ENCODE measurements at places on chromosomes 12 and 14.

DNA sequence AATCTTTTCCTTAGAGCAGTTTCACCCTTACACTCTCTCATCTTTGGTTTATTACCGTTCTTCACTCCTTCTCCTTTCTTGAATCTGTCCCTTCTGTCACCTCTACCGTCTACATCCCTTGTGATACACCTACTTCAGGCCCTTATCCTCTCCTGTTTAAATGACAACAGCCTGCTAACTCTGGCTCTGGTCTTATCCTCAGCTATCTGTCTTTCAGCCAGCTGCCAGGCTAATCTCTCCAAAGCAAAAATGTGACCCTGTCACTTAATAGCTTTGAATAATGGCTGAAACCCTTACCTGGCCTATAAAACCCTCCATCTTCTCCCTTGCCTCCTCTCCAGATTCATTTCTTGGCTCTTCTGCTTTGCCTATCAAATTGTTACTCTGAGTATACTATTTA is 32.3 kb downstream of the BEST3 start:
- DNase-seq: no peak

DNA sequence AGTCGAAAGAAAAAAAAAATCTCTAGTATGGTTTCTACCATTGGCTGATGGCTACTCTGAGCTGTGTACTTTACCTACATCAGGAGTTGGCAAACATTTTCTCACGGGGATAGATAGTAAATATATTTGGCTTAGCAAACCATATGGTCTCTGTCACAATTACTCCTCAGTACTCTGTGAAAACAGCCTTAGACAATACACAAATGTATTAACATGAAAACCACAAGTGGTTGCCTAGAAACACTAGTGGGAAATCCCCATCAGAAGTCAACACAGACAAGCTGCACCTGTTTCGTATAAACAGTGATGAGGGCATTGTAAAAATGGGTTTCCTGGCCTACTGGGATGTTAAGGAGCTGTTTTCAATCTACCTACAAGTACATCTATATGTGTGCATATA is 84.6 kb upstream of the NAV3 start:
- DNase-seq: no peak

DNA sequence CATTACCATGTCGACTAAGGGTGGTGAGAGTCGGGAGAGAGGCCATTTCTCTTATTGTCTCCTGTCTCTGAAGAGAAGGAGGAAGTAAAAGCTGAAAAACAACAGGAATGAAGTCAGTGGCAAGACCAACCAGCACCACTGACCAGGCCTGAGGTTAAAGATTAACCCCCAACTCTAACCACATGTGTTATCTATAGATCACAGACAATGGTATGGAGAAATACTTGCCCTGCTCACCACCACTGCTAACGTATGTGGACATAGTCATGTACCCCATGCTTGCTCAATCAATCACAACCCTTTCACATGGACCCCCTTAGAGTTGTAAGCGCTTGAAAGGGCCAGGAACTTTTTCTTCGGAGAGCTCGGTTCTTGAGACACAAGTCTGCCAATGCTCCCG is 690.9 kb upstream of the LMO3 start:
- no peak for DNase-seq

DNA sequence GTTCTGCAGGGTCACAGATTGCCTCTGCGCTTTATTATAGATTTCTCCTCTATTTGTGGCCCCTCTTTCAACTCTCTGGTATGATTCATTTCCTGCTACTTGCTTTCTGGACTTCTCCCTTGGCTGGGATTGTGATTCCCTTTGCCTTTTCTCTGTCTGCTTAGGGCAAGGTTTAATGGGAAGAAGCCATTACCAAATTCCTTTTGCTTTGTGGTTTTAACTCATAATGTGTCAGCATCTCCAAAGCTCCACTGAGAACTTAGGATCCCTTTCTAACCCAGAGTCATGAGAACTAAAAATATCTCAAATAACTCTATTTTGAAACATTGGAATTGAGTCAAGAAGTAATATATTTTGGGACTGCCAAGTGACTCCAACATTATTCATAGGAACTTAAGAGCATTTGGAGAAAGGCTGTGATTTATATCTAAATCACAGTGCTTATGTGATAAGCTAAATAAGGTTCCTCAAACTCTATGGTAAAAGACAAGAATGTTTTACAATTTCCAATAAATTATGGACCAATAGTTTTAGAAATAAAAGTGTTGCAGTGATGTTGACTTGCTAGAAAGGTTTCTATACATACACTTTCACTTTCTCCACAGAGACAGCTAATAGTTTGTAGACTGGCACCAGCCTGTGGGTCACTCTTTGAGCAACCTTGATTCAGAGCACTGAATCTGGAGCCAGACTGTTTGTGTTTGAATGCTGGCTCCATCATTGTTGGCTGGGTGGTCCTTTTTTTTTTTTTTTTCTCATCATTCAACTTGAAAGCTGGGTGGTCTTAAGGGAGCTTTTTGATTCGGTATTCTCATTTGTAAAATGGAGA is 93.9 kb downstream of the DACT1 start:
- no peak for DNase-seq

DNA sequence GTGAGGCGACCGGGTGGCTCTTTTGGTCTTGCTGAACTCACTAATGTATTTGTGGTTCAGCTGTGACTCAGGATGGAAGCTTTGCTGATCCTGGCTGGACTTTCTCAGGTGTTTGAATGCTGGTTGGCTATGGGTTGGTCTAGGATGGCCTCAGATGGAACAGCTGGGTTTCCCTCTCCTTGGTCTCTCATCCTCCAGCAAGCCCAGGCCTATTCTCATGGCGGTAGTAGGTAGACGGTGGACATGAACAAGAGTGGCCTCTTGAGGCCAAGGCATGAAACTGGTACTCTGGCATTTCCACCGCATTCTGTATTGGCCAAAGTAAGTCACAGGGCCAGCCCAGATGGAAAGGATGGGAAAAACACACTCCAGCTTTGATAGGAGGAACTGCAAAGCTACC is 11.8 kb upstream of the POLR3B start:
- DNase-seq: no peak

DNA sequence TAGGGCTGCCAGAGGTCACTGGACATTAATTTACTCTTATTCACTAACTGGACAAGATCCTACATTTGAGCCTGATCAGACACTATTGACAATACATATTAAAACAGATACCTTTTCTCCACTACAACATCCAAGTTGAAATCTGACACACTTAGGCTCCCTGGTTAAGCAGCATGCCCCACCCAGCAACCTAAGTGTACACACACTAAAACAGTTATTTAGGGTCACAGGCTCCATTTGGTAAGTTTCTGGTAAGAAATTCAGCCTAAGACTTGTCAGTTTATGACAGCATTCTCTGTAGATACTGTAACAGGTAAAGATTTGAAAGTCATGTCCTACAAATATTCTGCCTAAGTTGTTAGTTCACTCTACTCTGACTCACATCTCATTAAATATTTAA is 12.3 kb upstream of the LLPH start:
- no peak for DNase-seq

DNA sequence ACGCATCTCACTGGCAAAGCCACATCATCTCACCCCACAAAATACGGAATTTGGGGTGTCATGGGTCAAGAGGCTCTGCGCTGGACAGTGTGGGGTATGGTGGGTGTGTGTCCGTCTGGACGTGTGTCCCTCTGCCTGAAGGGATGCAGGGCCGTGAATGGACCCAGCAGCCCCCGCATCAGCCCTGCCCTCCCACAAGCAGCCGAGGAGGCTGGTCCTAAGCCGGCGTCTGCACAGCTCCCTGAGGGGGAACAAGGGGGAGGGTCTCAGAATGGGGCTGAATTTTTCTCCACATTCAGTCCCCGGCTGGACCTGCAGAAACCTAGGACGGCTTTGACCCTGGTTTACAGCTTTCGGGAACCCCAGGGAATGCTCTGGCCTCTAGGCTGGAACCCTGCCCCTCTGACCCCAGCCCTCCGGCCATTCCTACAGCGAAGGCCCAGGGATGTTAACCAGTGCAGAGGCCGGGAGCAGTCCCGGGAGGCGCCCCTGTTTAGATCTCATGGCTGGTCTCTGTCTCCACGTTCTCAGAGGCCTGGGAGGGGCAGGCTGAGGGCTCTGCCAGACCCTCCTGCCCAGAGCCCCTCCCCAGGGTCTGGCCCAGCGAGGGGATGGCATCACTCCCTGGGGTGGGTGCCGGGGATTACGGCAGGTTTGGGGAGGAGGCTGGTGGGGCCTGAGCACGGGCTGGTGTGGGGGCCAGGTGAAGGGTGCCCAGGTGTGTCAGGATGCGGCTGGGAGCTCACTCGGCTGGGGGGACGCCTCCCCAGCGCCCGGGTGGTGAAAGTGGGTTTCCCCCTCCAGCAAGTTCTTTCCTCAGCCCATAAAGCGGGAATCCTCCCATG is 156.5 kb upstream of the C14orf180 start:
- DNase-seq: no peak

DNA sequence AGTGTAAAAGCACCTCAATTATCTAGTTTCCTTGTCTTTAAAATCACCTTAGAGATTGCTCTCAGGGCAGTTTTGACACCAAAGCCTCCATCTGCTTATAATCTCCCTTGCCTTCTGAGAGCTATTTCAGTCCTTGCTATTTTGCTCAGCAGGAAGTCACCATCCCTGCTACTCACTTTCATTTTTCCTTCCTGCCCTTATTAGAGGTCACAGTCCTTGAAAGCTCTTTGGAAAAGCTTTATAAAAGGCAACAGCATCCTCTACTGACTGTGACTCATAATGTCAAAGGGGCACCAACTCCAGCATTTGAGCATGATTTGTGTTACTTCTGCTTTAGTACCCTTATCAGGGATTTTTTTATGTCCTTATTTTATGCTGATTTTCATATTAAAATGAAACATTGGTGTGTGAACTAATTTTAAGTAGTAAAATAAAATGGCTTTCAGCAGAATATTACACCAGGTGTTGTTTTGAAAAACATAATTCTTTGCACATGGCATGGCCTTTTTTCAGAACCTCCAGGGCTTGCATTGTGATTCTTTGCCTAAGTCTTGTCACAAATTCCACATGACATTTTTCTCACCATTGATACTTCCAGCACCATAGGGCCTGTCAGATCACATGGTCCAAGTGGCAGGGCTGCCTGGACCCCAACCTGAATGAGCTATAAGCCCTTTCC is 213.0 kb downstream of the ADAMTS20 start:
- no peak for DNase-seq

DNA sequence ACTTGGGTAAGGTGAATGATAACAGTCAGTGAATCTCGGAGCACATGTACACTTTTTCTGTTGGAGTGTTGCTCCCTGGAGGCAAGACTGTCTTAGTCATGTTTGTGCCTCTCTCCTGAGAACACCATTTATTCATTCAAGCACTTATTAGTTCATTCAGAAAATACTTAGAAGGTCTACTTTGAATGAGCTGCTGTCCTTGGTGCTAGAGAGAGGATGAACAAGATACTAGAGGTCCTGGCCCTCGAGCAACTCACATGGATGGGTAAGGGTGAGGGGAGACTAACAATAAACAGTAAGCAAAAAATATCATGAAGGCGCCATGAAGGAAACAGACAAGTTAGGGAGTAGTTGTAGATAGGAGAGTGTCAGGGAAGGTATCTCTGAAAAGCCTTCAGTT is 17.1 kb upstream of the SAMD4A start:
- DNase-seq: no peak

DNA sequence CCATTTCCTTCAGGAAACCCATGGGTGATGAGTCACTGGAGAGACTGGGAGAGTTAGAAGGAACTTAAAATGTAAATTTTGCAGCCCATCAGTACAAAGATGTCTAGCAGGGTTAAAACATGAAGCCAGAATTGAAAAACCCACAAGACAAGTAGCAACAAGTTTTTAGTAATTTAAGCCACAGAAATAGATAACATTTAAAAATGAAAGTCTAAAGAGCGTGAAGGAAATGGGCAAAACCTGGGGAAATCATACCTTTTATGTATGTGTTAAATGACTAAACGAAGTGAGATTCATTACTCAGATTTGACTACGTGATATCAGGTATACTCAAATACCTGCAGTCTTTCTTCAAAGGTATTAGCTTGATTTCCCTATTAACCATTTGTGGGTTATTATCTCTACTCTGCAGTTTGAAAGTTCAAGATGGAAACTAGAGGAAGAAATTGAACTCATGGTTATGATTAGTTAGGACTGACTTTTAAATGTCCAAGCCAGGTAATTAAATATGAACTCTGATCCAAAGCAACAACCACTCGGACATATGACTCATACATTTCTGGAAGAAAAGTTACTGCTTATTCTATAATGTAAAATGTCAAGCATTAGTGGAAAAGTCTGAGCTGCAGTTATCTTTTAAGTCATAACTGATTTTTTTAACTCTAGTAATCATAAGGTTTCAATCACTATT is 84.1 kb downstream of the ITPR2 start:
- no peak for DNase-seq

- no peak for DNase-seq
Observed at GRCh38 chr12:28578361-28578760, 388.1 kb downstream of the CCDC91 start.

- no peak for DNase-seq
Observed at GRCh38 chr14:104116288-104116755, 22.1 kb upstream of the KIF26A start.

DNA sequence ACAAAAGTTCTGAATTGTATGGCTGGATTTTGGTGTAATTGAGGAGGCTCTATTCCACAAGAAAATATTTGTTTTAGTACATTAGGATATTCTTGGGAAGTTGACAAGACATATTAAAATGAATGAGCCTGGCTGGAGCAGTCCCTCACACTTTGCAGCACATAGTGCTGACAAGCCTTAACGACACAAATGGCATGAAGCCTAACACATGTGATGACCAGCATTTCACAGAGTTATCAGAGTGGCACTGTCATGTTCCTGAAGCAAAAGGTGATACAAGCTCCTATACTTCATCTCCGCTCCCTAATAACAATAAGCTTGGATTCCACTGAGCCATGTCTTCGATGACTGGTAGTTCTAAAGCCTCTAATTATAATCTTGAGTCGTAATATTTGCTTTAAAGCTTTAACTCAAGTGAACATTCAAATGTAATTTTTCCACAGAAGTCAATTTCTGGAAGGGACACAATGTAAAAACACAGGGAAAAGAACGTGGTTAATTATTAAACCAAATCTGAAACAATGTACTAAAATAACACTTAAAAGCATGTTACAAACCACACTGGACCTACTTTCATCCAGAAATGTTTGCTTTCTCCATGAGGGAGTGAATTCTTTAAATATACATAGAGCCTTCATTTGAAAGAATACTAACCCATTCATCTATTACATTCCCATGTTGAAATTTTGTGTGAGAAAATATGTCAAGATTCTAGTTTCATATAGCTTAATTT is 49.6 kb downstream of the GRIP1 start:
- DNase-seq: no peak

DNA sequence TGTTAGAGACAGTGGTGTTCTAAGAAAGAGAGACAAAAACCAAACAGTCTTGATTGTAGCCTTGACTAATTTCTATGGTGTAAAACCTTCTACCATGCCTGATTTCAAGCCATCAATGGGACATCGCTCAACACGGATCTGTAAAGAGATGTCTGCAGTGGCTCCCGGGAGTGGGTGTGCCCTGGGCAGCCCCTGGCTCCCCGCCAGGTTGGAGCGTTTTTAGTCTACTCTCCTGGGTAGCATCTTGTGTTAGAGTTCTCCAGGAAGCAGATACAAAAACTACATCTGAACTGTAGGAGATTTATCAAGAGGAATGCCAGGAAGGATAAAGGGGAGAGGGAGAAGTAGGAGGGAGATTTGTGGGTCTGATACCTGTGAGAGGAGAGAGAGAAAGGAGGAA is 1212.9 kb downstream of the BCL11B start:
- DNase-seq: no peak

Measured in naive B cell (primary cell).